ENCODE measurements at places on chromosomes 3 and 15. TPM values are rescaled to one million over a fixed set of nuclear protein-coding genes. Genes with fewer than 3 reads are reported as not detected.

IL17RD gene
- 3.2 TPM for total RNA-seq

CAND2 gene
- total RNA-seq, result 2.6 TPM

ATP13A5 gene
- not detected for total RNA-seq

CIDEC gene
- total RNA-seq, result not detected

AP3B2 gene
- not detected for total RNA-seq

ARNT2 gene
- 1.3 TPM for total RNA-seq

KLHDC8B gene
- 110 TPM for total RNA-seq

ACOX2 gene
- total RNA-seq, result 0.10 TPM

TMEM158 gene
- 16.5 TPM for total RNA-seq

TFRC gene
- 66.3 TPM for total RNA-seq

FAIM gene
- total RNA-seq, result 9.3 TPM

ANKUB1 gene
- total RNA-seq, result not detected

CHRNB4 gene
- not detected for total RNA-seq

MPI gene
- 50.8 TPM for total RNA-seq

MLF1 gene
- total RNA-seq, result 11.8 TPM

SEMA6D gene
- 2.7 TPM for total RNA-seq

GOLGA8T gene
- 0.23 TPM for total RNA-seq

C3orf22 gene
- not detected for total RNA-seq

C3orf20 gene
- total RNA-seq, result not detected

DNA sequence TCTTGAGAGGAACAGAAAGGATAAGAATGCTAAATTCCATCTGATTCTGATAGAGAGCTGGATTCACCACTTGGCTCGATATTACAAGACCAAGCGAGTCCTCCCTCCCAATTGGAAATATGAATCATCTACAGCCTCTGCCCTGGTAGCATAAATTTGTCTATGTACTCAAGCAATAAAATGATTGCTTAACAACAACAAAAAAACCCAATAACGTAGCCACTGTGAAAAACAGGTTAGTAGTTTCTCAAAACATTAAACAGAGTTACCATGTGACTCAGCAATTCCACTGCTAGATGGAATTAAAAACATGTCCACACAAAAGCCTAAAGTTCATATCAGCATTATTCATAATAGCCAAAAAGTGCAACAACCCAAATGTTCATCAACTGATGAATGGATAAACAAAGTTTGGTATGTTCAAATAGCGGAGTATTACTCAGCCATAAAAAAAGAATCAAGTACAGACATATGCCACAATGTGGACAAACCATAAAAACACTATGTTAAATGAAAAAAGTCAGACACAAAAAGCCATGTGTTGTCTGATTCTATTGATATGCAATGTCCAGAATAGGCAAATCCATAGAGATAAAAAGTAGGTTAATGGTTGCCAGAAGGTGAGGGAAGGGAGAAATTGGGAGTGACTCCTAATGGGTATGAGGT is 16.8 kb downstream of the BCL2L10 start:
- DNase-seq, result no peak

DNA sequence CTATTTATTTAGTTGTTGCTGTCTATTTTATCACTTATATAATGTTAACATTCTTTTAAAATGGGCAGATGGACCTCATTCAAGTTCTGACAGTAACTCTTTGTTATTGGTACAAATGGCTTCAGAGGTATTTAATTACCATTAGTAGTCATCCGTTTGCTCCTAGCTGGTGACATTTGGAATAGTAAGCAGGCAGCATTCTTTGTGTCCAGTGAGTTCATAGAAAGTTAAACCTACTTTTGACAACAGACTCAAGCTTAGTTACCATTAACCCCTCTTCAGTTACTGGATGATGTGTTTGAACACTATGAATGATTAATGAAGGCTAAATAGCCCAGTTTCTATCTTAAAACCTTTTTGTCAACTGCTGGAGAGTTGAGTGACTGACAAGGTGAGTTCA is 500.7 kb upstream of the ATP11B start:
- no peak for DNase-seq

- no peak for DNase-seq
These were observed 33.4 kb upstream of the FRMD4B start for GRCh38 chr3:69419276-69419675.

GRCh38 chr15:101256757-101257156 is 4.9 kb upstream of the CHSY1 start:
- no peak for DNase-seq

DNA sequence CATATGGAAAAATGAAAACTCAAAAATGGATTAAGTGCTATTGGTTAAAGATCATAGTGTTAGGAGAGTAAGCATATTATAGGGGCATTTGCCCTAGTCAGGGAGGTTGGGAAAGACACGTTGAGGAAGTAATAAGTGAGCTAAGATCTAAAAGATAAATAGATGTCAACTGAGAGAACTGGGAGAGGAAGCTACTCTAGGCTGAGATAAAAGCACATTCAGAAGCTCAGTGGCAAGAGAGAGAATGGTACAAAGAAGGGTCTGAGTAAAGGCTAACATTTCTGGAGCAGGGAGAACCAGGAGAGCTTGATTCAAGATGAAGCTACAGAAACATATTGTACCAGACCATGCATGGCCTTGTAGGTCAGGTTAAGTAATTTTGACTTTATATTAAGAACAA is 63.9 kb downstream of the TRPC1 start:
- DNase-seq, result no peak

DNA sequence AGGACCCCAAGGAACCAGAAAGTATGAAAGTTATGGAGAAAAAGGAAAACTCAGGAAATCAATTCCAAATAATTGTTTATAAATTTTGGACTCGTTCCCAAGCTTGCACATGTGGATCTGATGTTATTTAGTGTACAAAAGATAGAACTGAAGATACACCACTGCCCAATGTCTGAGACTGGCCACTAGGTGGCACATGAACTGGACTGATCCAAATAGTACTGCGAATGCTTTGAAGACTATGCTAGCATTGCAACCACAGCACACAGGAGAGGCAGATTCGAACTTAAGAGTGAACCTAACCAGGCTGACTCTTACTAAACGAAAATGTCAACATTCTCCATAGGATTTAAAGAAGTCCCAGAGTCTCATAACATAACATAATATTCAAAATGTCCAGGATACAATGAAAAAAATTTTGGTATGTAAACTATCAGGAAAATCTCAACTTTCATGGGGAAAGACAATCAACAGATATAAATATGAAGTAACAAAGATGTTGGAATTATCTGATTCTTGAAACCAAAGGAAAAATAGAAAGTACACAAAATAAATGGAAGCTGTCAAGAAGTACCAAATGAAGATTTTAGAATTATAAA is 596.7 kb downstream of the FGF12 start:
- DNase-seq, result peak; percentile 34

- no peak for DNase-seq
These were observed 58.3 kb upstream of the CFAP20DC start for GRCh38 chr3:59107856-59108815.

GRCh38 chr3:39104961-39105686 is 2.3 kb downstream of the GORASP1 start:
- no peak for DNase-seq

- no peak for DNase-seq
These were observed 31.4 kb upstream of the ZBTB38 start for GRCh38 chr3:141336672-141337522.

DNA sequence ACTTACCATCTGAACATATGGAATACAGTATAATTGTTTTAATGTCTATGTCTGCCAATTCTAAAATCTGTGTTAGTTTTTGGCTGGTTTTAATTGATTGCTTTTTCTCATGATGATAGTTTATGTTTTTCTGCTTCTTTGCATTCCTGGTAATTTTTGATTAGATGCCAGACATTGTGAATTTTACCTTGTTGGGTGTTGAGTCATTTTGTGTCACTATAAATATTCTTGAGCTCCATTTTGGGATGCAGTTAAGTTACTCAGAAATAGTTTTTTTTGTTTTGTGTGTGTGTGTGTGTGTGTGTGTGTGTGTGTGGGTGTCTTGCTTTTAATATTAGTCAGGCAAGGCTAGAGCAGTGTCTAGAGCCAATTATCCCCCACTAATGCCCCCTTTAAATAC is 818.8 kb upstream of the NR2F2 start:
- DNase-seq, result no peak

- DNase-seq, result no peak
These were observed 73.3 kb upstream of the RAD18 start for GRCh38 chr3:9036404-9037131.

DNA sequence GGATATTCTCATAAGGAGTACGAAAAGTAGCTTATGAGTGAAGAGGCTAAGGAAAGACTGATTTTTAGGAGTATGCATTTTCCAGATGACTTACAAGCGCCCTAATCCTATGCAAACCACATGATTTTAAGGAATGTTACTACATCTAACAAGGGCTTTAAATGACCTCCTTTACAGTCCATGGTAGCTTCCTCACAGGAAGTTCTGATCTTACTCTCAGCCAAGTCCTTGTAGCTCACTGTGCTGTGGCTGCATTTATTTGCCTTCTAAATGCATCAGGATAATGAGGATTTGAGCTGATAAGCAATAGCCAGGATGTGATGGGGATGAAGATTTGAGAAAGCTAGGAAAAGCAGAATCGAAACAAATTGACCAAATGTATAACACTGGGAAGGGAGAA is 896.0 kb downstream of the MCTP2 start:
- DNase-seq, result no peak

DNA sequence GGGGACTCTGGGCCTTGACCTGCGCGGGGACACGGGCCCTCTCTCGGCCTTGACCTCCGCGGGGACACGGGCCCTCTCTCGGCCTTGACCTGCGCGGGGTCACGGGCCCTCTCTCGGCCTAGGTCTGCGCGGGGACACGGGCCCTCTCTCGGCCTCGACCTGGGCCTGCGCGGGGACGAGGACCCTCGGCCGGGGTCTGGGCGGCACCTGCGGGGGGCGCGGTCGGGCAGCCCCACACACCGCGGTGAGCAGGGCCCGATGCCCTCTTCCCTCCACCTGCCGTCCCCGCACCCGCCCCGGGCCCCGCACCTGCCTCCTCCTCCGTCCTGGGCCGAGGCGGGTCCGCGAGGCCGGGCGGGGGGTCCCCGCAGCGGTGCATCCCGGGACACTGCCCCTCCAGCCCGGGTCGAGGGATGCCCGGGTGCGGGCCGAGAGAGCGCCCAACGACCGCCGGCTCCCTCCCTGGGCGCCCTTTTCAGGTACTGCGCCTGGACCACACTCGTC is 15.6 kb upstream of the CERS3 start:
- no peak for DNase-seq

- no peak for DNase-seq
These were observed 10.3 kb upstream of the IL12A start for GRCh38 chr3:159978353-159978752.

Measured in glomerular endothelial cell (primary cell).